ENCODE measurements at places on chromosomes 5 and 9. TPM values are rescaled to one million over a fixed set of nuclear protein-coding genes. Genes with fewer than 3 reads are reported as not detected.
A peak's percentile ranks its signal among the peaks of the same experiment; 100 is the strongest.

DNA sequence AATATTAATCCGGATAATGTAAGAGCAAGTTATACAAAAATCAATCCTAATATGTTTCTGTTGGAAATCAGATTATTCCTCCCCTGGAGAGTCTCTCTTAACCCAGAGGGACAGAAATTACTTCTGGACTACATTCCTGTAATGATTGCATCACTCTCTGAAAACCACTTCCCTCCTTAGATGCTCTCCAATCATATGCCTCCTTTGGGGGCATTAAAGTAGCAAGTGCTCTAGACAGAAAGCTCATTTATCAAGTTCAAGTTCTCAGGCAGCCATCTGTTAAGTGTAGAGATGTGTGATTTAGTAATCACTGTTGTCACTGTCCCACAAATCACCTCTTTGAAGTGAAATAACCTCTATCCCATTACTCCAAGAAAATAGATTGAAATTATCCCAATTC is 247.1 kb downstream of the SLCO4C1 start:
- DNase-seq = no peak

DNA sequence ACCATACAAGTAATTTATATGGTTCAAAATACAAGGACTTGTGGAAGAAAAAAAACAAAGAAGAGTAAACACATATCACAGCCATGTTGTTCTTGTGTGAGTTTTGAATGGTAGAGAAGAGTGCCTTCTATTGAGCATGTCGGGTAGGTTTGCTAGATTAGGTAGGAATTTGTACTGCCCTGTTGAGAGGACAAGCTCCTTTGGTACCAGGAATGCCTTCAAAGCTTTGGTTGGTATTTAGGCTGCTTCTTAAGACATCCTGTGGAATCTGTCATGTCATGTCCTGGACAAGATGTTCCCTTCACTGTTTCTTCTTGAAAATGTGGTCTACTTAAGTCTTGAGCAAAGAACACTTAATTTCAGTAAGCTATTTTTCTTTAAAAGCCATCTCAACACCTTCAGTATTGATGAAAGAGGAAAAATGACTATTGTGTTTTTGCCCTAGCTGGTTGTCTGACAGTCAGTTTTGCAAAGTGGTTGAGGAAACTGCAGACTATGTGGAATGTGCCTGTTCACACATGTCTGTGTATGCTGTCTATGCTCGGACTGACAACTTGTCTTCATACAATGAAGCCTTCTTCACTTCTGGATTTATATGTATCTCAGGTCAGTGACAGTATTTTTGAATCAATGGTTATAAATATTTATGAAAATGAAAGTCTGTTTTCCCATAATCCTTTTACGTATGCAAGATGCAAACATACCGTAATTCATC is 296.9 kb downstream of the ADGRV1 start:
- no peak for DNase-seq

GRCh38 chr5:166505544-166505943 is 1785.9 kb upstream of the WWC1 start:
- DNase-seq = peak; percentile 11

GRCh38 chr5:136631186-136631585 is 265.8 kb upstream of the TRPC7 start:
- DNase-seq = no peak

GRCh38 chr5:140003519-140003918 is 39.6 kb downstream of the NRG2 start:
- no peak for DNase-seq

GRCh38 chr5:76990899-76991459 is 38.1 kb downstream of the CRHBP start:
- no peak for DNase-seq

DNA sequence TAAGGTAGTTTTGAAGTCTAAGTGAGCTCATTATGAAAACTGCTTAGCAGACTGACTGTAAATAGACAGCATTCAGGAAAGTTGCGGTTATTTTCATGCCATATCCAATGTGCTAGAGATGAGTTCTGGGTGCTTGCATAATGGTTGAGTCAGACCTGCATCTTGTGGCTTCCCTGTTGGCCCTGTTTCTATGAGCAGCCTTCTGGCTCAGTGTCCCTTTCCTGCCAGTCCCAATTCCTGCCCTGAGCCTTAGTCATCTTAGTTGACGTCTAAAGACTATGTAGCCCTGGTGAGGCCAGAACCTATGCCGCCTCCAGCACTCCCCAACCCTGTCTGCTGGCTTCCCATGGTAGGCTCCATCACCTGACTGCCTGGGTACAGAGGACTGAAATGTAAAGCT is 76.3 kb upstream of the TNFSF8 start:
- no peak for DNase-seq

DNA sequence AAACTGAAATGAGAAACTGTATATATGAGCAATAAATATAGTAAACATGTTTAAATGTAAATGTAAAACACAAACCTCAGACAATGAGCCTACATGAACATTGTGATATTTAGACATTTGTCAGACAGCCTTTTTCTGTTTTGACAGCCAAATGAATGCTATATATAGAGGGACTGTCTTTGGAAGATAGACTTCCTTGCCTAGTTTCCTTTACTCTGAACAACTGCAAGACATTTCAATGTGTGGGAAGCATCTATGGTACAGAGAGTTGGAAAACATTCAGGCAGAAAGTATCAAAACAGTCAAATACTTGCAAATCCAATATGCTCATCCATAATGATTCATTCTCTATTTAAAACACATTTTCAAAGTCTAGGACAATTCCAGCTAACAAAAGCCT is 31.7 kb upstream of the TUSC1 start:
- no peak for DNase-seq

- DNase-seq = no peak
Measured at GRCh38 chr5:78597974-78598371, 50.6 kb downstream of the LHFPL2 start.

GRCh38 chr5:75167345-75167744 is 69.3 kb downstream of the ANKRD31 start:
- DNase-seq = peak; percentile 77

DNA sequence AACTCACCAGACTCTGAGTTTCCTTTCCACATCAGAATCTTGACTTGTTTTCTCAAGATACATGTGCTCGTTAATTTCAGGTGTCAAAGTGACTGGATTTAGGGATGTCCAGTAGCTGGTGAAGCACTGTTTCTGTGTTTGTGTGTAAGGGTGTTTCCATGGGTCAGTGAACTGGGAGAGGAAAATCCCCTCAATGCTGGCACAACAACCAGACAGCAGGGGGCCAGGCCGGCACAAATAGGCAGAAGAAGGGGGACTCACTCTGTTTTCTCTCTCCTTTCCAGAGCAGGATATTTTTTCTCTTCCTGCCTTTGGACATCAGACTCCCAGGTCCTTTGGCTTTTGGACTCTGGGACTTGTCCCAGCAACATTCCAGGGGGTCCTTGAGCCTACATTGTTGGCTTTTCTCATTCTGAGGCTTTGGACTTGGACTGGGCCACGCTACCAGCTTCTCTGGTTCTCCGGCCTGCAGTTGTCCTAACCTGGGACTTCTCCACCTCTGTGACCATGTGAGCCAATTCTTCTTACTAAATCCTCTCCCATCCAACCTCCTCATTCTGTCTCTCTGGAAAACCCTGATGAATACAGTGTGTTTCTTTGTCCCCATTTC is 144.0 kb downstream of the CAAP1 start:
- DNase-seq = no peak

DNA sequence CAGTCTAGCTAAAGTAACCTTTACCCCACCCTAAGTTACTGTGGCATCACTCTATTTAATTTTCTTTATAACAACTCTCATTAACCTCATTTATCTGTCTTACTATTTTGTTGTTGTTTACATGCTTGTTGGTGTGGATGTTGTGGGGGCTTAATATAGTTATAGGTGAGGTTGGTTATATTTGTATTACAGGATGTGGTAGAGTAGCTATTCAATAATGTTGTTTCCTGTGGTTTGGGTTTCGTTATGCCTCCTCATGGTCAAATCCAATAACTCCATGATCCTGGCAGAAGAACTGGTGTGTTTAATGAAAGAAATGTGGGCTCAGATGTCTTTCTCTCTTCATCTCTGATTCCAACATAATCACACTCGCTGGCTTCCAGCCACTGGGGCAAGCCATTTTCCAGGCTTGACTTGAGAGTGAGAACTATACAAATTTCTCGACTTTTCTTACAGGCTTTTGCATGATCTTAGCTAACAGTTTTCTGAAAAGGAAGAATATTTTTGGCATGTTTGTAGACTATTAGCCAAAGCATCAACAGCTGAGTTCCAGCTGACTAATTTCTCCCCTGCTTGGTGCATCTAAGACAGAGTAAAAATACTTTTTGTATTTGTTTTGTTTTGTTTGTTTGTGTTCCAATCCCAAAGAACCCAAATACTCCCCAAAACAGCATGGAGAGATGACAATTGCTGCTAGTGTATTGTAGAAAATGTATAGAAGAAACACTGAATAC is 303.7 kb upstream of the PAPPA start:
- no peak for DNase-seq

TAF11L10 gene
- polyA plus RNA-seq = not detected

GTF3C4 gene
- 9.8 TPM for polyA plus RNA-seq

HRH2 gene
- 8.8 TPM for polyA plus RNA-seq

GRCh38 chr5:6682239-6682638 is 31.0 kb upstream of the TENT4A start:
- DNase-seq = peak; percentile 41

DNA sequence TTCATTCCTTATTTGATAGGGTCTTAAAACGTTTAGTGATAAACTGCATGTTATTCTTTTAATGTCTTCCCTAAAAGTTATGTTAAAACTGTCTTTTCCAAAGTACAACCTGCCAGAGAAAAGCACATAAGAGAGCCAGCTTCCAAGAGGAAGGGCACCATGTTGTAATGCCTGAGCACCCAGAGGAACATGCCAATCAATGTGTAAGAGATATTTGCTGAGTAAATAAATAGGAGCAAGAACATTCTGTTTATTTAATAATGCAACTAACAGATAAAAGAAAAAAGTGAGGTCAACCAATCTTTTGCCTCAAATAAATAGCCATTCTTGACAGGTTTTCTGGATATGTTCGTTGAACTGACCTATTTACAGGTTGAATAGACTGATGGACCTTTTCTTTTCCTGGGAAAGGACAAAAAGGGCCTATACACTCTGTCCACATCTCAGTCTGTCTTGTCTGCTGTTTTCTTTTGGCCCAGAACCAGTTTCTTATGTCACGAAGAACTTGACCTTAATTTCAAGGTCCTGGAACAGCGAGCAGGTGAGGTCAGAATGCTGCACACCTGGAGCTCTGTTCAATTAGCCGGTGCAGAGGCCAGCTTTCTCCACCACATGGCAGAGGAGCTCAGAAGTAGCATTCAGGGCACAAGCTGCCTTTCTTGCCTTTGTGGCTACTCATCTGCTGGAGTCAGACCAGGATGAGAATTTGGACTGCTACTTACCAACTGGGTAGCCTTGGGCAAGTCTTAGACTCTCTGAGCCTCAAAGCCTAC is 77.7 kb downstream of the PLCXD3 start:
- DNase-seq = no peak

Data from GM23338 (cell line).